ENCODE measurements at places on chromosomes 7 and 10. TPM values are rescaled to one million over a fixed set of nuclear protein-coding genes. Genes with fewer than 3 reads are reported as not detected.

SNCG gene
- total RNA-seq = 5.2 TPM

MYPN gene
- 39.1 TPM for total RNA-seq

IL6 gene
- total RNA-seq = not detected

LOXL4 gene
- total RNA-seq = 17.7 TPM

DNA sequence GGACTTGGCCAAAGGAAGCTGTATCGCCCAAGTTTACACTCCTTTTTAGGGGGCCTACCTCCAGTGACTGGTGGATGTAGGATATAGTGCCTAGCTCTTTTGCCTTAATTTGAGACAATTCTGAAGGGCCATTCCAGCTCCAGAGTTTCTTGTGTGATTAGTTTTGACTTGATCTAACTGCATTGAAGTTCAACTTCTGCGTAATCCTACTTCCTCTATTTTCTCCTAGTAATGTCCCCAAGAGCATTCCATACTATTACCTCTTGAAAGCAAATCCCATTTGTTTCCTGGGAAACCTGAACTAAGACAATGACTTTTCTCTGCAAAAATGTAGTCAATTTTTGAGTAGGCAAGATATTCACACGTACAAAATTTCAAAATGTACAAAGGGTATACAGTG, 4.7 kb upstream of the H2AZ2 start:
- no peak for DNase-seq

Data from Panc1 (cell line).